ENCODE measurements at places on chromosomes 2 and 18.

GRCh38 chr2:182716650-182716979 is 558 bp downstream of the DNAJC10 start:
- DNase-seq, result no peak

- no peak for DNase-seq
These were observed 7.1 kb downstream of the CCNYL1 start for GRCh38 chr2:207718521-207718920.

- DNase-seq, result peak; percentile 17
These were observed 27.9 kb downstream of the IL37 start for GRCh38 chr2:112938904-112939303.

DNA sequence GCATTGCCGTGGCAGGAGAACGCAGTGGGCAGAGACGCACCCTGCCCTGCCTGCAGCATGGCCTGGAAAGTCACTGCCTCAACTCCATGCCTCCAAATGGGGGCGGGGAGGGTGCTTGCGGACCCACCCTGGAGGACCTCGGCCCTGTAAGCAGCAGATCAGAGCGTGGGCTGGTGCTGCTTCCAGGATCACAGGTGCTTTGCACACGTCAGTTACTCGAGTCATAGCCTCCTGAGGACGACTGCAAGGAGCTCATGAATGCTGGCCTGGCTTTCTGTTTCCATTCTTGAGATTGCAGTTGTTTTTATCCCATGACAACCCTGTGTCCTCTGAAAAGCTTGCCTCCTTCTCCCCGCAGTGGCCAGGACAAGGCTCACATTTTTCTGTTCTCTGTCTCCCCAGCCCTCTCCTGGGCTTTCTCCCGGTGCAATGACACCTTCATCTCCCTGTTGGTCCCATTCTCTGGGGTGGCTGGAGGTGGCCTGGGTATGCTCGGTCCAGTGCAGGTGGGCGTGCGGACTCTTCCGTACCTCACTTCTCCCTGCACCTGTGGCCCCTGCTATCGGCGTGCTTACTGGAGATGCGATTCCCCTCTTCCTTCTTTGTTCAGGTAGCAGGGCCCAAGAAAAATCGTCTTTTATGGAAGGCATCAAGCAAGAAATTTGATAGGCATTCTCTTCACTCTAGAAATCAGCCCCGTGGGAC is 208.0 kb downstream of the GBX2 start:
- no peak for DNase-seq

DNA sequence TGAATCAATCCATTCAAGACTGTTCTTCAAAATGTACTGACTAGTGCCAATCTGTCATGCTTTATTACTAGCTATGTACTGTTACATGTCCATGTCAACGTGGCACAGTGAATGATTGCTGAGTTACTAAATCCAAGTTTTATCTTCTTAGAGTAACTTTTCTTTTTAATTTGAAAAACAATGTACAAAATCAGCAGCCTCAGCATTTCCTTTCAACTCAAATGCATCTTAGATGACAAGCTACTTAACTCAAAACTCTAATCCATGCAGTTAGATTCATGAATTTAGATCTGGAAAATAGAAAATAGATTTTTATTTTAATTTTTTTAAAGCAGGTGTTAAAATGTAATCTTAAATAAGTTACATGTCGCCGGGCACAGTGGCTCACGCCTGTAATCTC is 174.2 kb downstream of the CAPN13 start:
- no peak for DNase-seq

GRCh38 chr2:133342286-133343017 is 225.8 kb downstream of the NCKAP5 start:
- no peak for DNase-seq

DNA sequence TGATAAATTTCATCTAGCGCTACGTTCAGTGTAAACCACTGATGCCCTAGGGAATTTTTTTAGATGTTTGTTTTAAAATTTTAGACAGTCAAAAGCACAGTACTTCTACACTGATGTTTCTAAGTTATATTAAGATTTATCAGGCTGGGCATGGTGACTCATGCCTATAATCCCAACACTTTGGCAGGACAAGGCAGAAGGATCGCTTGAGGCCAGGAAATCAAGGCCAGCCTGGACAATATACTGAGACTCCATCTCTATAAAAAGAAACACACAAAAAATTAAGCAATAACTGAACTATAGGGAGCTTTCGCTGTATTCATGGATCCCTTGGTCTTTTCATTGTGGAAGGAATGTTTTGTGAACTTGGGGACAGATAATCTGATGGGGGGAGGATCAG is 50.6 kb upstream of the MAPRE2 start:
- no peak for DNase-seq

DNA sequence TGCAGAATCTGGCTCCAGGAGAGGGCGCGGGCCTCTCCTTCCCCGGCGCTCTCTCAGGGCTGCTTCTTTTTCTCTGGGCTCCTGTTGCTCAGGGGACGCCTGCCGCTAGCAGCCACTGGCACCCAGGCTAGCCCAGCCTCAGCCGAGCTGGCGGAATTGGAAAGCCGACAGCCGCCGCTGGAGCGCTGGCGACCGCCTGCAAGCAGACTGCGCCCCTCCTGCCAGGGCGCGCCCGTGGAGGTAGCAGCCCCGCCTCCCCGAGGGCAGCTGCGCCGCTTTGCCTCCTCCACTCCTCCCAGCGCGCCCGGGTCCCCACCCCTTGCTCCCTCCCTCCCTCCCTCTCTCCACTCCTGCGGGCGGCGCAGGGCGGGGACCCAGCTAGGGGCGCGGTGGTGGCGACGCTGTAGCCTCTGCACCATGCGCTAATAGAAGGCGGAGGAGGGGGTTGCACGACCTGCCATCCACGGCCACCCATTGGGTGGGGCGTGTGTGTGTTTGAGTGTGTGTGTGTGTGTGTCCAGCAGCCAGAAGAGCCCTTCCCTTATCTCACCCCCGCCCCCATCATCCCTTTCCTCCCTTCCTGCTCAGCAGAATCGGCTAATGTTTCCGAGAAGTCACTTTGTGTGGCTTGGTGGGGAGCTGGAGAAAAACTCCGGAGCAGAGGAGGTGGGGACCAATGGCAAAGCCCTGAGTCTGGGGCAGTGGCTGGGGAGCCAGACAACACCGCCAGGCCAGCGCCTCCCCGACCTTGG is at the start of gene SCN9A:
TSS of gene SCN9A (minus strand) at position 209 of the 752 bp plus-strand sequence. CDS start 64,188 bp downstream, outside the sequence.
- DNase-seq, result peak; percentile 56

- DNase-seq, result no peak
These were observed 45.8 kb upstream of the NFU1 start for GRCh38 chr2:69483024-69483423.

DNA sequence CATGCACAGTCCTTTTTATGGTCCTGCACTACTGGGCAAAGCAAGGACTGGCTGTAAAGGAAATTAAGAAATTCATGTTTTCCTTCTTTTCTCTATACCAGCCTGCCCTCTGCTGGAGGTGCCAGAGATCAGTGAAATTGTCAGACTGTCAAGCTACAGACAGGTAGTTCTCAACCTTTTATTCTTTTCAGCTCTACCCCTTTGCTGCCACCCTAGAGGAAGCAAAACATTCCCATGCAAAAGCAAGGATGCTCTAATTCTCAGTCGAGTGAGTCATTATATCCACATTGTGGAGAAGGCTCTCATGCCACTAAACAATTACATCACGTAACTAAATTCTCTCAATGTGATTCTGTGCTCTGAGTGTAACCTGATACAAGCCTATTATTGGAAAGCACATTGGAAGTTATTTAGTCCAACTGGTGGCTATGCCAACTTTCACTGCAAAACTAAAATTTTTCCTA is 25.0 kb upstream of the RAPGEF4 start:
- peak; percentile 55 for DNase-seq

DNA sequence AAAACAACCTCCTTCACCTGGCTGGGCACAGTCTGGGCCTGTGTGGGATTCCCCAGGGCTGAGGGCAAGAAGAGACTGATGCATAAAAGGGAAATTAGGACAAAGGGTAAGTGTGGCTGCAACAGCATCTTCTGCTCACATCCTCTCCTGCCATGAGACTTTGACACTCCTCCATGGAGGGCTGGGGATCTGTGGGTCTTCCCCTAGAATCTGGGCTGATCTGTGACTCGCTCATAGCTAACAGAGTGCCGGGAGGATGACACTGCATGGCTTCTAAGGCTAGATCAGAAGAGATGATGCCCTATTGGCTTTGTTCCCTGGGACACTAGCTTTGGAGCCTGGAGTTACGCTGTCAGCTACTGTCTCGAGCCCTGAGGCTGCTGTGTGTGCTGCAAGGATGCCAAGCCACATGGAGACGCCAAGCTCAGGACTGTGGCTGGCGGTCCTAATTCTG is 24.3 kb downstream of the MOCOS start:
- DNase-seq, result no peak

DNA sequence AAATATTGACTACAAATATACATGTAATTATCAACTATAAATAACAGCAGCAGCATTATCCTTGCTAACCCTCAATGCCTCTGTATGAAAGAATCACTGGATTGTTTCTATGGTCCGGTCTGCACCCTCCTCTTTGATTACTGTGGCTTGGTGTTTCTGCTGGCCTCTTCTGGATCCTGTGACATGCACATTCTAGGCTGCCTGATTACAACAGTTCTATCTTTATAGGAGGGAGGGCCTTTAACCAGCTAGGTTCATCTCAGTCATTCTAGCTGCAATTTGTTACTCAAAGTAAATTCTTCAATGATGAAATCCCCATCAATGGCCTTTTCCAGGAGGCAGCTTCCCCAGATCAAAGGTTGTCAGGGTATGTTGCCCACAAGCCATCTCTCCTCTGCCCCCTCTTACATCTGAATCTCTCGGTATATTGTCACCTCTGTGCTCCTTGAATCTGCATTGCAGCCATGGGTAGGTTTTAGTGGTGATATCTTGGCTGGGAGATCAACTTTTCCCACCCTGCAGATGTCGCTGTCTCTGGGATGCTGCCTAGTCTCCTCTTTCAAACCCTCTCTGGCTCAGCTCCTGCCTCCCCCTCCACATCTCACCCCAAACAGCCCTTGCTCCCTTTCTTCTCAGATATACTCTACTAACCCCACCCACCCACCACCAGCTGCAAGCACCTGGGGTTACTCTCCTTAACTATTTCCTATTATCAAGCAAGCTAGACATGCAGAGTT is 106.2 kb upstream of the BZW1 start:
- no peak for DNase-seq

- DNase-seq, result peak; percentile 36
These were observed 1355.5 kb downstream of the SUCLG1 start for GRCh38 chr2:83103613-83104012.

Data from HTR-8/SVneo (cell line).